Tibial nerve (tissue), 4 donors: ENCODE measurements at places on chromosomes 1 and 21. TPM values are rescaled to one million over a fixed set of nuclear protein-coding genes. Genes with fewer than 3 reads are reported as not detected.

Gene PARP1
- 117 TPM for total RNA-seq

Gene MYCL
- 1.8 TPM for total RNA-seq

Gene CFAP141
- total RNA-seq: not detected

Gene CD1E
- total RNA-seq: not detected

Gene SLC35F3
- total RNA-seq: 0.90 TPM

Gene TTC24
- total RNA-seq: not detected

Gene ODF2L
- 65.1 TPM for total RNA-seq

Gene CFHR1
- total RNA-seq: not detected

Gene SELENBP1
- 119 TPM for total RNA-seq

Gene BTBD19
- total RNA-seq: 27.6 TPM

Gene EXTL1
- 30.6 TPM for total RNA-seq

Gene TRIM67
- not detected for total RNA-seq

Gene RSPO1
- 0.21 TPM for total RNA-seq

Gene KRTAP7-1
- total RNA-seq: not detected

Gene CELA3B
- total RNA-seq: 2.3 TPM

Gene CYYR1
- total RNA-seq: 10.0 TPM

Gene DIO1
- not detected for total RNA-seq

Gene PLA2G2D
- total RNA-seq: not detected

Gene VANGL2
- total RNA-seq: 1.5 TPM

Gene SLAMF1
- 0.39 TPM for total RNA-seq

Gene AIRE
- total RNA-seq: 0.30 TPM

Gene SYCP1
- not detected for total RNA-seq

Gene CHI3L2
- 5.5 TPM for total RNA-seq

Gene LCE2A
- not detected for total RNA-seq

Gene SLC9C2
- not detected for total RNA-seq

Gene GPR25
- not detected for total RNA-seq

Gene LCE3B
- not detected for total RNA-seq

Gene POGK
- total RNA-seq: 27.8 TPM

Gene NDC1
- total RNA-seq: 12.5 TPM

Gene HMCN1
- 5.7 TPM for total RNA-seq

Gene RNF186
- total RNA-seq: not detected

Gene OPTC
- not detected for total RNA-seq

Gene FNDC5
- total RNA-seq: 0.21 TPM

Gene POU2F1
- total RNA-seq: 21.8 TPM

Gene SH3D21
- 1.5 TPM for total RNA-seq

Gene FLG
- total RNA-seq: not detected

Gene KPRP
- not detected for total RNA-seq

Gene PLA2G2A
- 509 TPM for total RNA-seq

Gene FAM229A
- 15.7 TPM for total RNA-seq

Gene PRKCZ
- 2.9 TPM for total RNA-seq

Gene NLRP3
- total RNA-seq: 3.7 TPM

Gene TIE1
- total RNA-seq: 63.6 TPM

Gene TLR5
- total RNA-seq: 19.2 TPM

Gene KRTAP15-1
- not detected for total RNA-seq

Gene GPR37L1
- 26.3 TPM for total RNA-seq

Gene TUT4
- total RNA-seq: 81.6 TPM

Gene OR10J1
- not detected for total RNA-seq

Gene CADM3
- total RNA-seq: 99.2 TPM
